ENCODE measurements at places on chromosomes 2 and 18. TPM values are rescaled to one million over a fixed set of nuclear protein-coding genes. Genes with fewer than 3 reads are reported as not detected.

CFAP210 gene
- polyA plus RNA-seq: not detected

MROH2A gene
- polyA plus RNA-seq: not detected

CFAP65 gene
- not detected for polyA plus RNA-seq

ANKRD62 gene
- not detected for polyA plus RNA-seq

ALKAL2 gene
- not detected for polyA plus RNA-seq

FAM237A gene
- not detected for polyA plus RNA-seq

B4GALT6 gene
- polyA plus RNA-seq: 0.26 TPM

UCN gene
- polyA plus RNA-seq: 0.34 TPM

UBE2E3 gene
- 105 TPM for polyA plus RNA-seq

ERMN gene
- not detected for polyA plus RNA-seq
